ENCODE measurements at places on chromosomes 2 and 18. TPM values are rescaled to one million over a fixed set of nuclear protein-coding genes. Genes with fewer than 3 reads are reported as not detected.

DNA sequence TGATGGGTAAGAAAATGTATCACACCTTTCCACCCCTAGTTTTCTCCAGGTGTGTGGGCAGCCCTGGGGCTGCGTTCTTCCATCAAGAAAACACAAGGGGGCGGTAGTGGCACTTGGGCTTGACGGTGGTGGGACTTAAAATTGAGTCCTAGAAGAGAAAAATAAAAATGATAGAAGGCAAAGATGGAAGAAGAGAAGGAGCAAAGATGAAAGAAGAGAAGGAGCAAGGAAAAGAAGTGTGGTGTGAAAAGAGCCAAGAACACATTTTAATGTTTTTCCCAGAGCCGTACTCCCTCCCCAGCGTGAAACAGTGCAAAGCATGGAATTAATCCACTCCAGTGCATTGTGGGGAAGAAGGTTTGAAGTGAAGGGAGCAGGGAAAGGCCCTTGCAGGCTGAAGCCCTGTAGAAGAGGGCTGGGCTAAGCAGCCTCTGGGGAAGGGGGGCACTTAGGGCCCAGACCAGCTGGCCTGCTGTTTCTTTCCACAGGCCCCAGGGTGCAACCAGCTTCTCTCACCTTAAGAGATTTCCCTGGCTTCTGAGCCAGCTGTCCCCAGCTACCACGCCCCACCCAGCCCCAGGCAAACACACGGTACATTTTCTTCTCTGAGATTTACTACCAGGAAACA, 256.8 kb downstream of the RNF152 start:
- peak; percentile 72 for DNase-seq

DNA sequence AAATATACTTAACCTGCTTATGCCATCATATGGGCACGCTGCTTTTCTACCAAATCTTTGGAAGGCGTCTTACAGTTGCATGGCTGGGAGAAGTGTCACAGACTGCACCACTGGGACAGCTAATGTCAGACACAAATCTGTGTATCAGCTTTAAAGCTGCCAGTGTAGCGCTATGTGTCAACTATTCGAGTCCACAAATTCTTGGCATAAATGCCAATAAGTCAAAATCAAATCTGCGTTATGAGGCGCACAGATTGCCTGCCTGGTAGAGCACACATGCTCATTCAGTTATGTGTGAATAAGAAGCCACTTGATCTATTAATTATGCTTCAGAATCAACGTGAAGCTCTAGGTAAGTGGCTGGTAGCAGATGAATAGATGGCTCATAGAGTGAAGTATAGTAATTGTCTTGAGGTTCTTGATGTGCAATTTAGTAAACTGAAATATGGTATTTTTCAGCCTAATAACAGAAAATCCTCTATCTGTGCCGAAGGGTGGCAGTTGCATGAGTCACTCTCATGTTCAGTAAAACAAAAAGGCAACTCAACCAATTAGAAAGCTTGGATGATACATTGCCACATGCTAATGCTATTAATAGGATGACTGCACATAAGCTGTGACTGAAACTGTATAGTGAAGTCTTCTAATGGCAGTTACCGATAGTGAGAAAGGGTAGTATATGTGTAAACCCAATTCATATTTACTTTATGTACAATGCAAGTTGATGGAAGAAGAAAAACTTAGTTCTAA, 52.0 kb downstream of the DCC start:
- DNase-seq, result no peak

DNA sequence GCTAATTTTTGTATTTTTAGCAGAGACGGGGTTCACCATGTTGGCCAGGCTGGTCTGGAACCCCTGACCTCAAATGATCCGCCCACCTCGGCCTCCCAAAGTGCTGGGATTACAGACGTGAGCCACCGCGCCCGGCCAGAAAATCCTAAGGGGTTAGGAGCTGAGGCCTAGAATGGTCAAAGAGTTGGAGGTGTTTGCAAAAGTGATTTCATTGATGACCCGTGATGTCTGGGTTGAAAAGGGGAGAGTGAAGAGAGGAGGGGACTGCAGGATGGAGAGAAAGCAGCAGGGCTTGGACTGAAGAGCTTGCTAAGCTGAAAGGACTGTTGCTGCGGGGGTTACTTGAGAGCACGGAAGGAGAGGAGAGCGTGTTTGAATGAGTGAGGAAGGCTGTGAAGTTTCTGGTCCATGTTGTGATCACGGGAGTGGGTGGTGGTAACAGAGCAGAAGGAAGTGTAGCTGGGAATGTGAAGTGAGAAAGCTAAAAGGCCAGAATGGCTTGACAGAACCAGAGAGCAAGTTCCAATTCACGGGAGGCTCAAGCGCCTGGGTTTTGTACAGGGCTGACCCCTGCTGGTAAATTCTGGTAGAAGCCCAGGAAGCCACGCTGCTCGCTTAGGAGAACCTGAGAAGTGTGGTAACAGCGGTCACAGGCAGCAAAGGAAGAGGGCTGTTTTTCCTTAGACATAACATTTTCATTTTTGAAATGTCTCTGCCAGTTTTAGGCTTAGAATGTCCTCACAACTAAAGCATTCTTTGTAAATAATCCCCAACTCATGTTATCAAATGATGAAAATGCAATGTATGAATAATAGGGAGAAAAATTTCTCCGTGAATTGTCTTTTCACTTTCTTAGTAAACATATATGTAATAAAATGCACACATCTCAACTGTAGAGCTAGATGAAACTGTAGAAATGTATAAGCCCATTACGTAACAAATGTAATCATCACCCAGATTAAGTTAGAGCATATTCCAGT, 40.5 kb upstream of the ACTR2 start:
- DNase-seq, result peak; percentile 86

DNA sequence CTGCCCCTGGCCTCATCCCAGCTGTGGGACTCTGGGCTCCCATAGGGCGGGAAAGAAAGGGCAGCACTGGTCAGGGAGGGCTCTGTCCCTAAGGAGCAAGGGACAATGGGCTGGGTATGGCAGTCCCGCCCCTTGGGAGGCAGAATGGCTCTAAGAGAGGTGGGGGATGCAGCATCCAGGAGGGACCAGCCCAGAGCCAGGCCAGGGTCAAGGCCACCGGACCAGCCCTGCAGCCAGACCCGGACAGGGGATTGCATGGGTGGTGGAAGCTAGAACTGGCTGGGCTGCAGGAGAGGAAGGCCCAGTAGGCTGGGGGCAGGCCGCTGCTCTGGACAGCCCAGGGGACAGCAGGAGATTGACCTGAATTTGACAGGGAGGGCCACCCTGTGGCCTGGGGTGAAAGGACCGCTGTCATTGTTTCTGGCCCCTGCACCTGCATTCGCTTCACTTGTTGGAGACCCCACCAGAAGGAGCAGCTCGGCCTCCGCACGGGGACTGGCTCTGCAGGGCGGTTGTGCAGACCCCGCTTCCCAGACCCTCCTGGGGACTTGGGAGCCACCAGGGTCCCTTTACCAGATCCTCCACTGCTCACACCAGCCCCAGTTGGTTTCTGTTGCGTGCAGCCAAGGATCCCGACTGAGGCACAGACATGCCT, 14.6 kb downstream of the RAMP1 start:
- no peak for DNase-seq

GRCh38 chr18:63987743-63988142, 17.9 kb downstream of the SERPINB8 start:
- DNase-seq, result no peak

- DNase-seq, result no peak
These were observed 673.8 kb downstream of the ADCYAP1 start for GRCh38 chr18:1578505-1578904.

- DNase-seq, result no peak
These were observed 73.3 kb upstream of the OTOS start for GRCh38 chr2:240213476-240214421.

GRCh38 chr2:181818840-181819239, 72.7 kb upstream of the ITPRID2 start:
- DNase-seq, result no peak

Gene PXDN
- total RNA-seq, result 41.8 TPM

Gene CHRNG
- not detected for total RNA-seq
